NCI-H1105 (cell line): ENCODE measurements at places on chromosomes 6 and 20.

- DNase-seq = peak; percentile 80
Observed at GRCh38 chr6:7261032-7261841, 51.8 kb downstream of the SSR1 start.

DNA sequence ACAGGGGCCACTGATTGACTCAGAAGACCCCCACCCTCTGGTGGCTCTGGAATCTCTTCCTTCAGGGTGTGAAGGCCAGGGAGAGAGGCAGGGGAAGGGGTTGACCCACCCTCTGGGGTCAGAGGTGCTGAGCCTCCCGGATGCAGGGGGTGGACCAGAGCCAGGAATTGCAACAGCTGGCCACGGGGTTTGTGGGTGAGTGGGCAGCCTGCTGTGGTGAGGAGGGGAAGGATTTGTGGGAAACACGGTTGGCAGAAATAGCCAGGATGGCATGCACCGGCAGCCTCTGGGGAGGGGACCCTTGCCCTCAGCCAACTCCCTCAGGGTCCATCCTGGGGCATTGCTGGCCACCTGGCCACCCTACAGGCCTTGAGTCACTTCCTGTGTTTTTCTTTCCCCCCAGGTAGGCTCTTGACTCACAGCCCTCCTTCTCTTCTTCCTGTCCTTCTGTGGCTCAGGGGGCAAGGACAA is 92.8 kb downstream of the MRPL14 start:
- DNase-seq = no peak

DNA sequence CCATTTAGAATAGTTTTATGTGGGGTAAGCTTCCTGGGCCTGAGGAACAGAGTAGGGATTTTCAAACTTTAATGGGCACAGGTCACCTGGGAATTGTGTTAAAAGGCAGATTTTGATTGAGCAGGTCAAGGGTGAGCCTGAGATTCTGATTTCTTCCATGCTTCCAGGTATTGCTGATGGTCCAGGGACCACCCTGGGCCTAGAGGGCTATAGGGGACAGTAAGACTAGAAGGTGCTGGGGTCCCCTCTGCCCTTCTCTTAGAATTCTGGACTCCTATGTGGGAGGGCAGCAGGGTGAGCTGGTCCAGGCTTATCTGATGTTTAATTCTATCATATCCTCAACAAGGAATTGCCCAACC is 2.6 kb downstream of the DDR1 start:
- DNase-seq = no peak

DNA sequence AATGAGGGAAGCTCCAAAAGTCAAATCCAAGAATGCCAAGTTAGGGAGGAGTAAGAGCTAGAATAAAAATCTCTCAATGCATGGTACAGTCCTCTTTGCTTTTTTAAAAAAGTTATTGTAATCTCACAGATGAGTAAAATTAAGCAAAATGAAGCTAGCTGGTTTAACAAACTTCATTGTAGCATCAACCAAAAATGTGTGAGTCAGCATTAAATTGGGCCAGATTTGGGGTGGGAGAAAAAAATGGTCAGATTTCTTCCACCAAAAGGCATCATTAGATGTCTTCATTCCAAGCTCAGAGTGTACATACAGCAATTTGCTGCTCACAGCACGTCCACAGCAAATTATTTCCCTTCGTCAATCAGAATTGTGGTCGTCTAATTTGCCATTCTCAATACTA is 441.5 kb upstream of the FLRT3 start:
- no peak for DNase-seq

- DNase-seq = no peak
Observed at GRCh38 chr6:73308712-73309534, 45.2 kb downstream of the DPPA5 start.

DNA sequence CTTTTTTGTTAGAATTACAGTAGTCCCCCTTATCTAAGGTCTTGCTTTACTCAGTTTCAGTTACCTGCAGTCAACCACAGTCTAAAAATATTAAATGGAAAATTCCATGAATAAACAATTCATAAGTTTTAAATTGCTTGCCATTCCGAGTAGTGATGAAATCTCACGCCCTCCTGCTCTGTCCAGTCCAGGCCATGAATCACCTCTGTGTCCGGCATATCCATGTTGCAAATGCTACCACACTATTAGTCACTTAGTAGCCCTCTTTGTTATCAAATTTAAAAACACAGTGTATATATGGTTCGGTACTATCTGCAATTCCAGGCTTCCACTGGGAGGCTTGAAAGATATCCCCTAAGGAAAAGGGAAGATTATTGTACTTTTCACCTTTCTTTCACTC is 164.6 kb upstream of the FAM83B start:
- no peak for DNase-seq

GRCh38 chr6:22155551-22155950 is 141.3 kb downstream of the PRL start:
- DNase-seq = no peak

- DNase-seq = no peak
Observed at GRCh38 chr20:43690943-43691598, 24.2 kb downstream of the MYBL2 start.

GRCh38 chr6:46136831-46137230 is 7.0 kb downstream of the ENPP4 start:
- DNase-seq = no peak

- no peak for DNase-seq
Observed at GRCh38 chr6:111530667-111531066, 47.6 kb upstream of the REV3L start.

DNA sequence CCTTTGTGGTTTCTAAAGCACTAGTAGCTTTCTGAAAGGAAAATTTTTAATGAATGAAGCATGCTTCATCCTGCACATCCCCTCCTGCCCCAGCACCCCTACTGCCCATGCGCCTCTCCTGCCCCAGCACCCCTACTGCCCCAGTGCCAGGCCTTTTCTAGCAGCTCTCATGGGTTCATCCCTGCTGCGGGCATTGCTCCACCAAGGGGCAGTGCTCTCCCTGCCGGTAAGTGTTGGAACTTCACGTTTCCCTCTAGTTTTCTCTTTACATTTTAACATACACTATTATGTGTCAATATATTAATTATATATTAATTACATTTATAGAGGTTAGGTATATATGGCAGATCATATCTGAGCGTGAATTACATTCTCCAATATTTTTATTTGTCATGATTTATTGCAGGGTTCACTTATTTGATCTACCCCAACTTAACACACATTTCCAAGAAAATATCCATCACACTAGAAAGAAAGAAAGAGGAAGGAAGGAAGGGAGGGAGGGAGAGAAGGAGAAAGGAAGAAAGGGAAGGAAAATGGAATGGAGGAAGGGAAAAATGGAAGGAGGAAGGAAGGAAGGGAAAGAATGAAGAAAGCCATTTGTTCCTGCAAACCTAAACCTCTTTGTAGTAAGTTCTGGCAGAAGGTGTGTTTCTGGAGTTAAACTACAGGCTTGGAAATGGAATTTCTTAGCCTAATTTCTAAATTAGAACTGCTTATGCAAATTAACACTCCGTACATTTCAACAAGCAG is 46.8 kb downstream of the CEP43 start:
- DNase-seq = no peak

DNA sequence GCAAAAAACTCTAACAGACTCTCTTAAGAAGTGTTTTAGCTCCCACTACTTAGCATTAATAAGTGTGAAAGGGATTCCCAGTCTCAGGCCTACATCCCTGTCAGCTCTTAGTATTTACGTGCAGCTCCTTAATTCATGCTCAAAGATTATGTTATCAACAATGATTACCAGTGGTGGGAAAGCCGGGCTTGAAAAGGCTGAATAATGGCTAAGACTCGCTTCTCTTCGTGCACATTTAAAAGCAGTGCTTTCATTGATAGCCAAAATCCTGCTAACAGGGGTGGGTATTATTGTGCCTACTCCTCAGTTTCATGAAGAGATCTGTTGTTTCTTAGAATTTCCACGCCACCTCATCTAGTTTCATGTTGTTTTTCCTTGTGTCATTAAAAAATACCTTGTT is 518.8 kb downstream of the GRIK2 start:
- no peak for DNase-seq

- DNase-seq = no peak
Observed at GRCh38 chr6:161313940-161314509, 40.2 kb upstream of the AGPAT4 start.

DNA sequence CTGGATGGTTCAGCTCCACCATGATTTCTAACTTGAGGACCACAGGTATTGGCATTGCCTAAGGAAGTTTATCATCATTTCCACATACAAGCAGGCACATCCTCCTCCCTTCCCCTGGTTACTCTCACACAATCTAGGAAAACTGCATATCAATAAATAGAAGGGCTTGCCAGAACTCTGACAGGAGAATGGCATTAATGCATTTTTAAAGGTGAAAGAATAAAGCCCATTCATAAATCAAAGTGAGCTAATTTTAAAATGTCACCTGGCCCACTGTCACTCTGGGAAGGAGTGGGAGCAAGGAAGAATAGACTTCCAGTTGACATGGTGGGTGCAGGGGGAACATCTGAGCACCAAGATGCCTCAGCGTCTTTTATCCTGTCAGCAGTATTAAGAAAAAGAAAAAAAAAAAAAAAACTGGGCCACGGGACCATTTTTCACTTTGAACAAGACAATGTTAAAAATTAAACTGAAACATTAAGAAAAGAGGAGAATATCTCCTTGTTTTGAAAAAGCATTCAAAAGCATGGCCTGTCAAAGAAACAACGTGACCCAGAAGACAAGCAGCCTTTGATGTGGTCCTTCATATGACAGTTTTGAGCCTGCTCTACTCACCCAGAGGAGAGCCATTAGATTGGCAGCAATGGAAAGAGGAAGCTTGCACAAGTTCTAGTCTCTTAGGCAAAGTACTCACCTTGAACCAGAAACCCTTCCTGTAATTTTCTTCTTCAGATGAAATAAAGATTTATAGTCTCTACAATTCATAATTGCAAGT is 39.3 kb upstream of the SMLR1 start:
- no peak for DNase-seq

DNA sequence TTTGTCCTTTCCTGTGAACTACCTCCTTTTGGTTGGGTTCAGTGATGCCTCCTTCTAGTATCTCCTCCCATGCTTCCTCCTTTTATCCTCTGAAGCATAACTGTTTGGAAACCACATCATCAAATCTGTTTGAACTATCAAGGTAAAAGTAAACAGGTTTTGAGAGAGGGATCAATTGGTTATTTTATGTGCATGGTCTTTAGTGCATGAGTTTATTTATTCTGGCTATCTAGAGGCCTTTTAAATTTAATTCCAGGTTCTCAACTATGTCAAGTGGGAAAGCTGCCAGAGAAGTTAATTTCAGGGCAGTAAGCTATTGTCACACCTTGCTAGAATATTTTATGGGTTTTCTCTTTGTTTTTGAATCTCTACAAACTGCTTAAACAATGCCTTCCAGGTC is 54.1 kb downstream of the WASF1 start:
- peak; percentile 69 for DNase-seq

- no peak for DNase-seq
Observed at GRCh38 chr6:158323561-158323958, 11.3 kb downstream of the TULP4 start.

- no peak for DNase-seq
Observed at GRCh38 chr6:89475634-89476033, 42.7 kb downstream of the ANKRD6 start.

- no peak for DNase-seq
Observed at GRCh38 chr6:55918639-55919038, 43.2 kb upstream of the BMP5 start.

- no peak for DNase-seq
Observed at GRCh38 chr20:24629668-24630067, 160.2 kb downstream of the SYNDIG1 start.
